Brain microvascular endothelial cell (primary cell): ENCODE measurements at places on chromosomes 3 and 15.

DNA sequence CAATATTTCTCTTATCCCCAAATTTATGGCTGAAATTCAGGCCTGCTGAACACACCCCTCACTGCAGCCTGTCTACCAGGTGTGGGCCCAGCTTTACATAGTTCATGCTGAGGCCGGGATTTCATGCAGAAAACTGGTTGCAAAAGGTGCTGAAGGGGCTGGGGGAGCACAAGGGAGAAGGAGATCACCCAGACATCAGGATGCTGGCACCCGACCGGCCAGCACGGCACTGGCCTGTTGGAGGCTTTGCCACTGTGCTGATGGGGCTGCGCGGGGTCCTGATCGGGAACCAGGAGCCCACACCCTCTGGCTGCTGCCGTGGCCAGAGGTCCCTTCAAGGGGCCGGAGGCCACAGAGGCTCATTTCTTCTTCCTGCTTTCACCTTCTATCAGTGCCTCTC lies 177.9 kb upstream of the C2CD4B start:
- no peak for DNase-seq

DNA sequence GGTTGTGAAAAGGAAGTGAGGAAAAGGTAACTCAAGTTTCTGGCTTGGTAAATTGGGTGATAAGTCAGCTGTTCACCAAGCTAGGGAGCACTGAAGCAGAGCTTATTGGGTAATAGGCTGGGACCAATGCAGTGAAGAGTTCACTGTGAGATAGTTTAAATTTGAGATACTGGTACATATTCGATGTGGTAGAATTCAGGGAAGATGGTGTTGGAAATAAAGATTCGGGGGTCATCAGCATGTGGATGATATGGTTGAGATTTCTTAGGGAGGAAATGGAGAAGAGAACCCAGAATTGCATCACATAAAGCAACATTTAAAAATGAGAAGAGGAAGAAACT lies 16.9 kb downstream of the MME start:
- no peak for DNase-seq

GRCh38 chr15:31376511-31376910 lies 49.9 kb downstream of the KLF13 start:
- DNase-seq: no peak

GRCh38 chr3:191774485-191774884 lies 313.5 kb downstream of the PYDC2 start:
- no peak for DNase-seq

- DNase-seq: no peak
Observed at GRCh38 chr3:23653647-23654525, 151.9 kb upstream of the UBE2E1 start.

- DNase-seq: peak; percentile 20
Observed at GRCh38 chr3:154142608-154143007, 21.4 kb downstream of the ARHGEF26 start.

- DNase-seq: no peak
Observed at GRCh38 chr3:97896547-97896946, 74.7 kb downstream of the CRYBG3 start.

DNA sequence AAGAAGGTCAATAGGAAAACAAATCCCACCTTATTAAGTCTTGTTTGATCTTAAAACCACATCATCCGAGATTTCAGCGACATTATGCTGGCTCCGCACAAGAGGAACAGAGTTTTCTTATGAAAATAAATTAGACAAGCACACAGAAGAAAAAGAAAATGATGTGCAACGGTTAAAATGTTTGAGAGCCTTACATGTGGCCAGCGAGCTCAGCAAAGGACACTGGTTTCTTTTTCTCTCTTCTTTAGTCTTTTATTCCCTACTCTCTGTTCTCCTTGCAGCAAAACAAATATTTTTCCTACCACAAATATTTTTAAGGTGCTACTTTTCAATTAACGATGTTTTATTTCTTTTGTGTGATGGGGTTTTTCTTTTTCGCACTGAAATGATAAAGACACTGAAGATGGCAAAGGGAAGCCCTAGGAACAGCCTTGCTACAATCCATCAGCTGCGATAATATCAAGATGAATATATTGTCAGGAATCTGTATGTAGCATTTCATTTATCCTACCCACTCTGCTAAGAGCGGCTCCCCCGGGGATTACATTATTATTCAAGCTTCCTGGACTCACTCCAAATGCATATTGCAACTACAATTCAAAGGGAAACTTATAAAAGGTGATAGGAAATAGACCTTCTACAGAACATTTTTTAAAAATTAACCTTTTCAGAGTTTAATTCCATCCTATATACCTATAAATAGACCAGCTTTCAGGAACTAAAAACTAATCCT lies 72.9 kb downstream of the ANXA2 start:
- DNase-seq: no peak

DNA sequence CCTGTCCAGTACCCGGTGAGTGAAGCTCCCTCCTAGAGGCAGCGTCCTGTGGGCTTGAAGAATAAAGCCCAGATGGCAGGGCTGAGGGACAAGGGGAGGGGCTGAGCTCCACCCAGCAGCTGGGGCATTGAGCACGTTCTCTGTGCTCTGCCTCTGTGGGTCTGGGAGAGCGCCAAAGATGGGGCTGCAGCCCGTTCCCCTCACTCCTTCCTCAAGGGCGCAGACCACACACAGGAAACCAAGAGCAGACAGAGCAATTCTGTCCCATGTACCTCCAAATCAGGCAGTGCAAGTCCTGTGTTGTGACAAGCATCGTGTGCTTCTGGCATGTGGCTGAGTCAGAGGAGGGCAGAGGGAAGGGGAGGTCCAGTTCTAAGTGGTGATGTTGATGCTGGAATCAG lies 15.7 kb upstream of the KIF23 start:
- peak; percentile 40 for DNase-seq
